Stimulated activated CD8-positive, alpha-beta memory T cell treated with anti-CD3 and anti-CD28 coated beads, Interleukin-4, amount 100 ng/mL, for 4 hours (primary cell): ENCODE measurements at places on chromosomes 1 and 21.

DNA sequence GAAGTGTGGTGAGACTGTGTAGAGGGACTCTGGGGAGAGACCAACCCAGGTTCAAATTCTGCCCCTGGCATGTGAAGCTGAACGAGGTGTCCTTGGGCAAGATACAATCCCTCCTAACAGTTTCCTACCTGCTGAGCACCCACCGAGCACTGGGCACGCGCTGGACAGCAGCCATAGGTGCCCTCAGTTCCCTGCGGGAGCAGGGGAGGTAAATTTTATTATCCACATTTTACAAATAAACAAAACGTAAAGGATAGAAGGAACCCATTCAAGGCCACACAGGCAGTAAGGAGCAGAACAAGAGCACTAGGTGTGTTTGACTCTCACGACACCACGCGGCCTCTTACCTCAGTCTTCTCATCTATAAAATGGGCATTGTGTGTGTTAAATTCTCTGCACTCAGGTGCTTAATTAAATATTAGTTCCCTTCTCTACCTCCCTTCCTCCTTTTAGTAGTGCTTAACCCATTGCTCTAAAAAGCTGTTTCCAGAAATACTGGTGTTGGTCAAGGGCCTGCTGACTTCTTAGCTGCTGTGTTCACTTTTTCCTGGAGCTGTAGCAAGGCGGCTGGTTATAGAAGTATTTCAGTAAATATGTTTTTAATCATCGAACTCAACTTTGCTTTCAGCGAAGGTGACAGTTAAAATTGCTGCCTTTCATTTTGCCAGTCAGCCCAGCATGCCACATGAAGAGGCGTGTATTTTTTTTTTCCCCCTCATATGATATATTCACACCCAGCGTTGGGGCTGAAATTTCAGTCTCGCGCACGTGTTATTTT is 41.6 kb downstream of the PGBD5 start:
- no peak for DNase-seq

GRCh38 chr1:106677181-106677580 is 379.3 kb upstream of the PRMT6 start:
- no peak for DNase-seq

DNA sequence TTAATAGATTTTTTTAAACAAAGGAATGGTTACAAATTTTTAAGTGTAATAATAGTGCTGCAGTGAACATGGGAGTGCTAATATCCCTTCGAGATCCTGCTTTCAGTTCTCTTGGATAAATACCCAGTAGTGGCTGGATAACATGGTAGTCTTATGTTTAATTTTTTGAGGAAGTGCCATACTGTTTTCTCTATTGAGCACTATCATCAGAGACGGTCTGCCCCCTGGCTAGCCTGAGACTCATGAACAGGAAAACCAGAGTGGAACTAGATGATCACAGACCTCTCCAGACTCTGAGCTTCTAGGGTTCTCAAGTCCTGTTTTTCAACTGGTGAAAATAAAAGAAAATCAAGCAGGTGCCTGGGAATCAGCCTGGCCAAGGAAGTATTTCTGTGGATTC is 97.3 kb upstream of the MARK1 start:
- DNase-seq, result no peak

DNA sequence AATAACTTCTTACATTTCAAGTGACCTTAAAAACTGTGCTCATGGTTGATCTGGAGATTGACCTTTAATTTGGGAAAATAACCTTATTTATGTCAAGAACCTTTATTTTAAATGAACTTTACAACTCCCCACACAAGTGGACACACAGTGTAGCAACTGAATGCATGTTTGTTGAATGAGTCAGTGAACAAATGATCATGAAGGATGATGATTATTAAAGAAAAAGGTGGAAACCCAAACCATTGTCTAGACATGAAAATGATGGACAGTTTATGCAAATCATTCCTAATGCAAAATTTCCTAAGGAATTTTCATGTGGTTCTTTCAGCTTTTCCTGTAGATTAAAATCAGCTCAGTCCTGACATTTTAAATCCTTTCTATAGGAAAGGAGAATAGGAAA is 439.8 kb upstream of the RUNX1 start:
- no peak for DNase-seq

GRCh38 chr1:47830641-47831333 is 166.4 kb downstream of the TRABD2B start:
- no peak for DNase-seq

DNA sequence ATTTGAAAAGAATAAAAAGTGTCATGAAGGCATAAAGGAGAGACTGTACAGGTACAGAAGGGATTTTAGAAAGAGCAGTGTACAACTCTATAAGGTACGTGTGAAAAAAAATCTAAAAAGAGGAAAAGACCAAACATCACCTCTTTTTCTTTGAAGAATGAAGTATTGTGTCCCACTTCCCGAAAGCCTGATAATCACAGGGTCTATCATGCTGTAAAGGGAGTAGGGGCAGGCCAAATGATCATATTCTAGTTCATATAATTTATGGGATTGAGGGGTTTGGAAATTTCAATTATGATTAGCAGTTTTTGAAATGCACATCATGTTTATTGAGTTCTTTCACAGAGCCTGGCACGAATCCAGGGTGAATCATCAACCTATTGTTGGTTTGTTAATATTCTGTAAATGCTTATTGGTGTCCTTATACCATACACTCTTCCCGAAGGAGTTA is 910 bp upstream of the RERE start:
- DNase-seq, result no peak

DNA sequence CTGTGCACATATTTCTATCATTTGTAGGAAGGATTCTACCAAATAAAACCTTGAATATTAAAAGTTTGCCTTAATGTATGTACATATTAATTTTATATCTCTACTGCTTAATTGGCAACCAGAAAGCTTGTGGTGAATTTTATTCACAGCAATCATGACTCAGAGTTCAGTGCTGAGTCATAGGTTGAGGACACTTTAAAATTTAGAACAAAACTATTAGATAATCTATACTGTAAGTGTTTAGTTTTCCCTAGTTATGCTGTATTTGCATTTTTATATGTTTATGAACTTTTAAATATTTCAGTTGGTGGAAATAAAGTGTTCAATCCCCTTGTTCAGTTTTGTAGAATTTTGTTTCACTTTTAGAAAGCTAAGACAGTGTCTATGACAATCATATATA is 841.5 kb downstream of the KCNT2 start:
- no peak for DNase-seq

DNA sequence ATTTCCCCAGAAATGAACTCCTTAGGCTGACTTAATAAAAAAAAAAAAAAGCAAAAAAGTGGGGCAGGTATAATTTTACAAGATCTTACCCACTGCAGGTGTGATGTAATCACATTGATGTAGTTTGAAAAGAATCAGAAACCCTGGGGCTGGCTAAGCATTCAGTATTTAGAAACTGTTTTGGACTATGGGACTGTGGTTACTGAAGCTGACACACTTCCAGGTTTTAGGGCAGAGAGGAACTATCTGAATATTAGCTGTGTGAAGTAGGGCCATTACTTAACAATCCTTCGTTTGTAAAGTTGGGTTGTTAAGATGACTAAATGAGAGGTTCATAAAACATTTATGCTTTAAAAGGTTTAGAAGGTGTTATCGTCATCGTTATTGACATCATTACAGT is 165.3 kb downstream of the FASLG start:
- DNase-seq, result no peak

GRCh38 chr1:109133002-109133706 is 19.2 kb downstream of the ELAPOR1 start:
- DNase-seq, result no peak

DNA sequence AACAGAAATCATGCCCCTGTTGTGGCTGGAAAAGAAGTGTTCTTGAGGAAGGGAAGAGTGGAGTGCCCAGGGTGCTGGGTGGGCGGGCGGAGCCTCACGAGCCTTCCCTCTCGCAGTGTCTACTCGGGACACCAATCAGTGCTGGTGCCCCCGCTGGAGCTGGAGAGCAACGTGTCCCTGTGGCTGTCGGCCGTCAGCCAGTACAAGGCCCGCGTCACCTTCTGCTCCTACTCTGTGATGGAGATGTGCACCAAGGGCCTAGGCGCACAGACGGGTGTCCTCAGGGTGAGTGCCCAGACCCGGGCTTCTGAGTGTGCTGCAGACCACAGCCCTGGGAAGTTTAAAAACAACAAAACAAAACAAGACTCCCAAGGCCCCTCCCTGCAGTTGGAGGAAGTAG is 47.4 kb downstream of the S100B start:
- DNase-seq, result no peak

- no peak for DNase-seq
These were observed 789 bp upstream of the PTPN14 start for GRCh38 chr1:214552174-214552608.

- no peak for DNase-seq
These were observed 23.6 kb upstream of the PKP1 start for GRCh38 chr1:201259476-201260235.

GRCh38 chr1:162541619-162542141 is 19.8 kb upstream of the UAP1 start:
- DNase-seq, result no peak

DNA sequence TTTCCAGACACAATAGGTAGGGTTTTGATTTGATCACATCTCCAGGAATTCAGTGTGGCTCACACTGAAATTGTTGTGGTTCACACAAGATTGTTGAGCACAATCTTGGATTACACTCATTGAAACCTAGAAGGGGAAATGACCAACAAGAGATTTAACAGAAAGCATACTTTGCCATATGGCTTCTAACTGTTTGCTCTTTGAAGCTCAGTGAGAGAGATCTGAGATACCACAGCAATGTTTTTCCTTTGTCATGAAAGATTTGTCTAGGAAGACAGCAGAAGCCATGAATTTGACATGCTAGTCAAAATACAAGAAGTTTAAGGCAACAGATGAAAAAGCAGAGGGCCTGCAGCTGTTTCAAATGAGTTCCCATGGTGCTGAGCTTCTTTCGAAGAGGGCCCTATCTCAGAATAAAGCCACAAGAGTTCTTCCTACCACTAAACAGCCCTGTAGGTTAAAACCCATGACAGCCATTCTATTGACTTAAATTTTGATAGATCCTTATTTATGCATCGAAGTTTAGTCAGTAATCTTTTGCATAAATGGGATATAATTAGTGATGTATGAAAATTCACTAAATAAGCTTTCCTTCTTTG is 650.4 kb downstream of the LTN1 start:
- no peak for DNase-seq
